Activated CD8-positive, alpha-beta memory T cell treated with anti-CD3 and anti-CD28 coated beads, Interleukin-2, amount 10 ng/mL, durations not matched to agents 7 days and 5 days (primary cell): ENCODE measurements at places on chromosomes 3 and 15. TPM values are rescaled to one million over a fixed set of nuclear protein-coding genes. Genes with fewer than 3 reads are reported as not detected.

The MME gene
- total RNA-seq, result not detected

The EPHA6 gene
- total RNA-seq, result not detected

GRCh38 chr15:78879517-78880241 lies 7.0 kb downstream of the MORF4L1 start:
- H3K4me3 ChIP-seq, result peak overlapping the region; percentile 45
- H3K27ac ChIP-seq, result peak overlapping the region; percentile 75
- H3K27me3 ChIP-seq, result no peaks in the 10 kb centered on the region
- DNase-seq, result no peak
- peaks cover 48% of the 10 kb centered on the region for H3K36me3 ChIP-seq

DNA sequence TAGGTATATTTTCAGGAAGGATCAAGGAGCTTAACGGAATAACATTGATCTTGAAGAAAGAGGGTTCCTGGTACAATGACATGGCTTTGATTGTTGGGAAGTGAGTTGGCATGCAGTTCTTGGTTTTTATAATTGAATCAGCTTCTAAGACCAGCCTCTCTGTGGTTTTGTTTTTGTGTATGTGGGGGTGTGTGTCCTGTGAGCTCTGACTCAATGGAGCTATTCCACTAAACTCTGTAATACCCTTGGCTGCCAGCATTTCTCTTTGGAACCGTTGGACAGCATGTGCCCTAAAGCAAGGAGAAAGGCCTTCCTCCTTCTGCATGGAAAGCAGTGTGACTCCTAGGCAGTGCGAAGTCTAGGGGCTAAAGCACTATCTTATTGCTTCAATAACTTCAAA lies 124.8 kb downstream of the EDEM1 start:
- no peaks in the 10 kb centered on the region for H3K36me3 ChIP-seq
- H3K27me3 ChIP-seq, result peaks cover 2% of the 10 kb centered on the region
- H3K4me1 ChIP-seq, result peaks cover 3% of the 10 kb centered on the region
- no peak overlapping the region for H3K4me3 ChIP-seq
- DNase-seq, result no peak
- H3K27ac ChIP-seq, result no peak overlapping the region

DNA sequence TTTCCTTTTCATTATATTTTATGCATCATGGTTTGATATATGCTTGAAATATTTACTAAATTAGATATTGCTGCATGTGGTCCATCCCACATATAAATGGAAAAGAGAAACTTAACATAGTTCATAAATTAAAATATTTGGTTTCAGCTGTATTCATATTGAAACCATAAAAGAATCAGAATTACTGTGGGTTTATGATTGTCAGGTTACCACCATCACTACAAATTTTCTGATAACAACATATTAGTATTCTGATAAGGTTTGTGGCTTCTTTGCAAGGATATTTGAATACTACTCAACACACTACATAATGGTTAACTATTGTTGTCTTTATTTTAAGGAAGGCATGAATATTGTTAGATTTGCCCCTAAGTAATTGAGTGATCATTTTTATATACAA lies 235.5 kb downstream of the UBE2E2 start:
- no peak for DNase-seq
- H3K4me3 ChIP-seq, result no peak overlapping the region
- H3K4me1 ChIP-seq, result peaks cover 18% of the 10 kb centered on the region
- H3K27ac ChIP-seq, result no peak overlapping the region

DNA sequence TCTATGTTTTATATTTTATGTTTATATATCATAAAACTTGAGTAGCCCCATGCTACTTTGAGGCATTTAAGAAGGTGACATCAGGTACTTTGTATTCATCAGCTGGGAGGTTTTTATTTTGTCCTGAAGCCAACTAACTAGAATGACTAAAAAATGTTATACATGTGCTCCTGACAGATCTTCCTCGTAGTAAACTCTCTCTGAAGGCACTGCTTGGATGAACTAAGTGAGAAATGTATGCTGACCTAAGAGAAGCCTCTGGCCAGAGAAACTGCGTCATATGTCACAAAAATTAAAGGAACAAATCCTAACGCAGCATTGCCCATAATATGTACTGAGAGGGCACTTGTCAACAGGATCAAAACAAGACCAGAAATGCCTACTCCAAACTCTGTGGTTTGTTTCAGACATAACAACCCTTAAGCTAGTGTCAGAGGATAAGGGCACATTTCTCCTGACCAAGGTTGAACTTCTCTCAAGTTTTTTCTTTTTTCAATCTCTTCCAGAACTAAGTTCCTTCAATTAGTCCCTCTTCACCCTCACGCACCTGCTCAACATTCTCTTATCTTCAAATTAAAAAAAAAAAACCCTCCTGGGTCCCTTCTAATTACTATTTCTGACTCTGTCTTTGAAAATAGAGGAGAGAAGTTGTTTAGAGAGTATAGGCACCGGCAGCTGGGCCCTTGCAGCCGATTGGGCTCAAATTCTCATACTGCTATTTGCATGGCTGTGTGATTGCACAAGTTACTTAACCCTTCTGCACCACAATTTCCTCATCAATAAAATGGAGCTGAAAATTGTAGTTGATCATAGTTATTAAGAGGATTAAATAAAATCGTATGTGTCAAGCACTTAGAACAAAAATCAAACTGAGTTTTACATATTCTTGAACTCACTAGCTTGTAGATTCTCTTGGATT lies 159.0 kb downstream of the FRMD5 start:
- no peaks in the 10 kb centered on the region for H3K36me3 ChIP-seq
- H3K27me3 ChIP-seq, result peaks cover 60% of the 10 kb centered on the region
- H3K4me3 ChIP-seq, result no peak overlapping the region
- no peaks in the 10 kb centered on the region for H3K4me1 ChIP-seq
- H3K27ac ChIP-seq, result no peak overlapping the region

GRCh38 chr15:62983956-62984355 lies 58.6 kb upstream of the TPM1 start:
- H3K4me3 ChIP-seq, result no peak overlapping the region
- H3K36me3 ChIP-seq, result no peaks in the 10 kb centered on the region
- H3K27me3 ChIP-seq, result peaks cover 33% of the 10 kb centered on the region
- DNase-seq, result no peak
- no peak overlapping the region for H3K27ac ChIP-seq

DNA sequence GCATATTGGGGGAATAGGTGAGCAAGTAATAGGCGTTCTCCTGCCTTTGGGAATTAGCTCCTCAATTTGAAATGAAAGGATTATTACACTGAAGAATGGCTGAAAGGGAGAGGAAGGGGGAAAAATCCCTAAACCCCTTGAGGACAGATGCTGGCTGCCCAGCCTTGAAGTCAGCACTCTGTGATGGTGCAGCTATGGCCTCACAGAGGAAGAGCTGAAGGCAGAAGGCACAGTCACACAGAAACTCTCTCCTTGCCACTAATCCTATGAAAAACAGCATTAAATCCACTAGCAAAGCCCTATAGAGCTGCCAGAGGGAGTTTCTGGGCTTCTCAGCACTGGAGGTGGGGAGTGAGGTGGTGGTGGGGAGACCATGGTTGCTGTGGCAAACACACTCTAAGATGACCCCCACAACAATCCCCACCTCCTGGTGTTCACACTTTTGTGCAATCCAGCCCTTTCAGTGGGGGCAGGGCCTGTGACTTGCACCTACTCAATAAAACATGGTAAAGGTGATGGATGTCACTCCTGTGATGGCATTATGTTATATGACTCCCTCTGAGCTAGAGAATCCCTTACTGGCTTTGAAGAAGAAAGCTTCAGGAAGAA lies 101.2 kb downstream of the RFTN1 start:
- H3K4me3 ChIP-seq, result no peak overlapping the region
- H3K27ac ChIP-seq, result no peak overlapping the region
- peaks cover 26% of the 10 kb centered on the region for H3K4me1 ChIP-seq
- H3K36me3 ChIP-seq, result peaks cover 39% of the 10 kb centered on the region
- no peak for DNase-seq

- H3K27me3 ChIP-seq, result peaks cover 36% of the 10 kb centered on the region
- H3K36me3 ChIP-seq, result no peaks in the 10 kb centered on the region
- H3K4me3 ChIP-seq, result no peak overlapping the region
- H3K27ac ChIP-seq, result no peak overlapping the region
- H3K4me1 ChIP-seq, result no peaks in the 10 kb centered on the region
Measured at GRCh38 chr3:43859766-43860165, 169.0 kb downstream of the ABHD5 start.
